ENCODE measurements at places on chromosomes 16 and 17.
A peak's percentile ranks its signal among the peaks of the same experiment; 100 is the strongest.

GRCh38 chr17:2844416-2844815 is 48.2 kb downstream of the RAP1GAP2 start:
- DNase-seq, result no peak

GRCh38 chr17:75561927-75562603 is 25.5 kb upstream of the MYO15B start:
- DNase-seq, result no peak

GRCh38 chr17:28860363-28860808 is 5.6 kb downstream of the ERAL1 start:
- no peak for DNase-seq

DNA sequence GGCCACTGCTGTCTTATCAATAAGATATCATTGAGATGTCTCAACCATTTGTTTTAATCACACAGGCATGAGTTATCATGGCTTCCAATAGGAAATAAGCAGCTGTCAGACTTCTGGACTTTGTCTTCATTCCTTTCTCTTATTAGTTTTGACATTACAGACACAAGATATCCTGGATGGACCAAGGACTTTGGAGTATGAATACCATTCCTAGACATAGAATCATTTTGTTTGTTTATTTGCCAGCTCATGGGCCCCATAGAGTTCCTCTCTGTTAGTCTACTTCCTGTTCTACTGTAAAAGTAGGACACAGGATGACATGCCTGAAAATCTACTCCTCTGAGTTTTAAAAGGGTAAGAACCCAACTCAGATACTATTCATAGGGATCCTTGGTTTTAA is 77.7 kb upstream of the KCNJ16 start:
- no peak for DNase-seq

GRCh38 chr17:47717261-47717697 is 15.8 kb upstream of the TBX21 start:
- no peak for DNase-seq

- no peak for DNase-seq
These were observed 92.9 kb downstream of the TBC1D16 start for GRCh38 chr17:79942591-79943346.

GRCh38 chr16:49486400-49486799 is 112.8 kb downstream of the C16orf78 start:
- DNase-seq, result no peak

- DNase-seq, result no peak
These were observed 37.7 kb upstream of the CDH3 start for GRCh38 chr16:68607443-68607842.

DNA sequence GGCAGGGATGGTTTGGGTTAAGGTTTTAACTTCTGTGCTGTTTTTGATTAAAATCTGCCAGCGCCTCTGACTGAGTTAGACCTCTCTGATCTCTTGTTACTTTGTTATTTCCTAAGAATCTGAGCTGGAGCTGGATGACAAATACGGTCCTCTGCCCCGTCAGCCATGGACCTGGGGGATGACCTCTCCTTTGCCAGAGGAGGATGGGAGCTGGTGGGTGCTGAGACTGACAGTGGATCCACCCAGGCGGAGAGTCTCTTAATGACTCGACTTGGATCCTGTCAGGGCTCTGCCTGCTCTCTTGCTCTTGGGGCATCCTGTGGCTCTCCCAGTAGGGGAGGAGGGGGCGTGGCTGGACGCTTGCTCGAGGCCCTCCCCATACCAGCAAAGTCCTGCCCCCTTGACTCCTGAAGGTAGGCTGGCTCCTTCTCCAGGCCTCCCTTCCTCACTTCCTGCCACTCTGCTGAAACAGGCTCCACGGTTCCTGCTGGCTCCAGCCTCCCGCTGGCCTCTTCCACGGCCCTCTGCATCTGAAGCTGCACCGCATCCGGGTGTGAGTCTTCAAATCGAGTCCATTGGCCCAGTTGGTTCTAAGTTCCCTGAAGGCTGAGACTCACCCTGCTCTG is 24.8 kb upstream of the MAP3K14 start:
- DNase-seq, result no peak

- no peak for DNase-seq
These were observed 42.8 kb downstream of the PKD1 start for GRCh38 chr16:2092866-2093265.

- peak; percentile 85 for DNase-seq
These were observed at the start of the genes FTSJ3 and PSMC5 for GRCh38 chr17:63827002-63827800. Gene FTSJ3 (minus strand): TSS chr17:63827663. CDS start chr17:63826902, 761 bp downstream. Gene PSMC5 (plus strand): TSS chr17:63827431. CDS start chr17:63827491, 60 bp downstream.

DNA sequence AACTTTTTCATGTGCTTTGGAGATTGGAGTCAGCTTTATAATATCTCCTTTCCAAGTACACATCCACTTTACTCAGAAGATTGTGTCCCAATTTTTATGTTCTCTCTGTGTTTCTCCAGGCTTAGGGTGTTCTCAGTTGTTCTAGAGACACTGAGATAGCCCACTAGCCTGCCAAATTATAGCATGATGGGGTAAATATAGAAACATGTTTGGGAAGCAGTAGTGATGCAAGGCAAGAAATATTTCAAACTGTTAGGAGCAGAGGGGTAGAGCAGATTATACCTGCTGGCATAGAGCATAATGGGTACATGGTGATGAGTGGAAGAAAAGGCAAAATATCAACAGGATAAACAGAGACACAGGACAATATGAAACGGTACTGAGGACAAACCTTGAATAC is 12.4 kb downstream of the SLFN11 start:
- DNase-seq, result no peak

- DNase-seq, result no peak
These were observed 38.5 kb downstream of the POLR3E start for GRCh38 chr16:22335668-22336246.
